ENCODE measurements at places on chromosomes 7 and 10. TPM values are rescaled to one million over a fixed set of nuclear protein-coding genes. Genes with fewer than 3 reads are reported as not detected.
A peak's percentile ranks its signal among the peaks of the same experiment; 100 is the strongest.

DNA sequence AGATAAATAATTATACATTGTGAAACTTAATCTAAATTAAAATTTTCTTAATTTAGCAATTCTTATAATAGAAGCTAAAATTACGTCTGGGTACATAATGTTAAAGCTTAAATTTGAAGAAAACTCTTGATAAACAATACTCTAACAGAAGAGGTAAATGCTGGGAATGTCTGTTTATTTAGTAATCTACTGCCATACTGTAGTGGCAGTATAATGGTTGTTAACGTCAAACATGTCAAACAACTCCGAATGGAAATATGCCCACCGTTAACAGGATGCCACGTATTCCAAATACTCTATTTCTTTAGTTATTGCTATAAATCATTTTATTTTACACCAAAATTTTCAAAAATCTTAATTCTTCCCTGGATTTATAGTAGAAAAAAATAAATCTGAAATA lies 40.0 kb upstream of the PTPN12 start:
- no peak for DNase-seq

GRCh38 chr10:17029581-17030271 lies 99.9 kb downstream of the CUBN start:
- DNase-seq: peak; percentile 94

DNA sequence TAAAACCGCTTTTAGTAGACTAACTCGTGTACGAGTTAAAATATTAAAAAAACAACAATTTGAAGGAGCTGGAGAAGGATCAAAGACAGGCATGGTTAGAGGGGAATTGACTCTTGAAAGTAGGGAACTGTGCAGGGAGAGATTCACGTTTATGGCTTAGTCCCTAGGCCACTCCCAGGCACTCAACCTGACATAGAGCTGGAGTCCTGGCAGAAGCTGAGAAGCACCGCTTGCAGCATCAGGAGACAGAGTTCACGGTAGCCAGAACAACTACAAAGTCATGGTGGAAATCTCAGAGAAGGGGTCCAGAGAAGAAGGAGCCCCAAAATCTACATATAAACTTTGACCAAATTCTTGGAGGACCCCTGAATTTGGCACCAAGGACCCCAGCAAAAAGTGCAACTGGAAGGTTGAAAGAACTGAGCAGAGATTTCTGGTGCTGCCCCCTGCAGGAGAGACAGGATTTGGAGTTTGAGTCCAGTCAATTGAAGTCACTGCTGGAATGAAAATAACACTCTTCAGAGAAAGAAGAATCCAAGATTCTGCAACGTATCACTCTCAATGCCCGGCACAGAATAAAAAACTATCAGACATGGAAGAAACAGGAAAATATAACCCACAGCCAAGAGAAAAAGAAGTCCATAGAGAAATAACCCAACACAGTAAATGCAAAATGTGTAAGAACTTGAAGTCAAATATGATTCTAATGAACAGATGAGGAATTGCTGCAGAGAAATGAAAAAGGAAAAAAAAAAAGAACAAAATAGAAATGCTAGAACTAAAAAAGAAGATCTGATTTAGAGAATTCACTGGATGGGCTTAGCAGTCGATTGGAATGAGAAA lies 493.3 kb upstream of the PODXL start:
- DNase-seq: no peak

- no peak for DNase-seq
These were observed 122.6 kb downstream of the DKK1 start for GRCh38 chr10:52436664-52437063.

OR9A2 gene
- not detected for total RNA-seq

CALML5 gene
- total RNA-seq: not detected
